SIG-M5 (cell line): ENCODE measurements at places on chromosomes 5 and 9.
A peak's percentile ranks its signal among the peaks of the same experiment; 100 is the strongest.

DNA sequence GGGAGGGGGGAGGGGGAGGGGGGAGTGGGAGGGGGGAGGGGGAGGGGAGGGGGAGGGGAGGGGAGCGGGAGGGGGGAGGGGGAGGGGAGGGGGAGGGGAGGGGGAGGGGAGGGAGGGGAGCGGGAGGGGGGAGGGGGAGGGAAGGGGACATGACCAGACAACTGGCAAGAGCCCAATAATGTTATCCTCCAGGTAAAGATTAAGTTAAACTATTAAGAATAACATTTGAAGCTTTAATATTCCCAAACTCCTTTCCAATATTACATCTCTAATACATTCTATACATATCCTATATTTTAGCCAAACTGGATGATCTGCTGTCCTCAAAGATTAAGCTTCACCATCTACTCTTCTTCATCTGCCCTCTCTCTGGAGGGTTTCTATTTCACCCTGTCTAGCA is 25.8 kb downstream of the C5 start:
- no peak for DNase-seq

GRCh38 chr5:2353871-2354440 is 397.5 kb downstream of the IRX2 start:
- no peak for DNase-seq

- DNase-seq: no peak
These were observed 190.1 kb downstream of the ATPSCKMT start for GRCh38 chr5:10059556-10059955.

GRCh38 chr5:143671674-143672569 is 140.0 kb upstream of the HMHB1 start:
- DNase-seq: no peak

DNA sequence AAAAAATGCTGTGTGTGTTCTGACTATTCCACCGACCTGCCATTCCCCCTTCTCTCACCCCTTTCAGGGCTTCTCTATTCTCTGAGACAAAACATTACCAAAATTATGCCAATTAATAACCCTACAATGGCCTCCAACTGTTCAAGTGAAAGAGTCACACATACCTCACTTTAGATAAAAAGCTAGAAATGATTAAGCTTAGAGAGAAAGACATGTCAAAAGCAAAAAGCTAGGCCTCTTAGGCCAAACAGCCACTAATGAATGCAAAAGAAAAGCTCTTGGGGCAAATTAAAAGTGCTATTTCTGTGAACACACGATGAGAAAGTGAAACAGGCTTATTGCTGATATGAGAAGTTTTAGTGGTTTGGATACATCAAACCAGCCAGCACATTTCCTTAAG is 279.6 kb upstream of the GRAMD2B start:
- DNase-seq: no peak

GRCh38 chr9:78543353-78543752 is 246.4 kb downstream of the PSAT1 start:
- DNase-seq: no peak

DNA sequence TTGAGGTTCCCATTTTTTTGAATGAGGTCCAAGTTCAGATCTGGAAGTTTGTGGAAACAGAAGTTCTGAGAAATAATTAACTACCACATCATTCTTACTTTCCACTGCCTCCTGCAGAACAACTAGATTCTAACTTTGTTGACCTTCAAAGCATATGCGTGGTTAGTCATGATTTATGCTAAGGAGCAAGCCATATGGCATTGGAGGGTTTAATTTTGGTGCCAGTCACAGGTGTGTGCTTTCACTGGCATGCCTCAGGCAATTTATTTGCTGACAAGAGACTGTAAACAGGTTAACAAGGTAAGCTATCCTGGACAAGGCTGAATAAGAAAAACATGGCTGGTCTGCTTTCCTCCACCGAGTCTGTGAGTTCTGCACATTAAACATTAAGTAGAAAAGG is 31.5 kb downstream of the HMHB1 start:
- no peak for DNase-seq

GRCh38 chr9:116286297-116286696 is 132.7 kb downstream of the PAPPA start:
- no peak for DNase-seq

DNA sequence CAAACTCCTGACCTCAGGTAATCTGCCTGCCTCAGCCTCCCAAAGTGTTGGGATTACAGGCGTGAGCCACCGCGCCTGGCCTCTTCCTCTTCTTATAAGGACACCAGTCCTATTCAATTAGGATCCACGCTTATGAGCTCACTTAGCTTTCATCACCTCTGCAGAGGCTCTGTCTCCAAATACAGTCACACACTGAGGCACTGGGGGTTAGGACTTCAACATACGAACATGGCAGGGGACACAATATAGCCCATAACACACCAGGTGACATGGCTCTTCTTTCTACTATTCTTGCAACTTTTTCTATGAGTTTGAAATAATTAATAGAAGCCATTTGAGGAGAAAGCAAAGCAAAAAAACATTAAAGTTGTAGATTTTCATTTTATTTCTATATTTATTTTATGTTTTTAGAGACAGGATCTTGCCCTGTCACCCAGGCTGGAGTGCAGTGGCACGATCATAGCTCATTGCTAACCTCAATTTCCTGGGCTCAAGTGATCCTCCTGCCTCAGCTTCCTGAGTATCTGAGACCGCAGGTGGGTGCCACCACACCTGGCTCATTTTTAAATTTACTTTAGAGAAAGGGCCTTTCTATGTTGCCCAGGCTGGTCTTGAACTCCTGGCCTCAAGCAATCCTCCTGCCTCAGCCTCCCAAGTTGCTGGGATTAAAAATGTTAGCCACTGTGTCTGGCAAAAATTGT is 6.0 kb upstream of the PRRT1B start:
- no peak for DNase-seq

- DNase-seq: no peak
These were observed 180.8 kb downstream of the FBN2 start for GRCh38 chr5:128357226-128357625.

DNA sequence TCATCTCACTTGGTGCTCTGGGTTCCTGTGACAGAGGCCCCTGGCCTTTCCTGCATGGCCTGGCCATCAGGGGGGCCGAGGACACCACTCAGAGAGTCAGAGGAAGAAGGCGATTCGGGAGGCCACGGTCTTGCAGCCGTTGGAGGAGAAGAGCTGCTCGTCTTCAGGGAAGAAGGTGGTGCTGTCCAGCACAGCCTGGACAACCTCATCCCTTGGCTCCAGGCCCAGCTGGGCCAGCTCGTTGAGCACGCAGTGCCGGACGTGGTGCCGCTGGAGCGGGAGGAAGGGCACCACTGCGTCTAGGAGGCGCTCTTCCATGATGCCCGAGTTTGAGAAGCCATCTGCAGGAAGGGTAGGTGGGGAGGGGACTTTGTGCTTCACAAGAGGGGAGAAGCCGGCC is 3.2 kb downstream of the TOR2A start:
- DNase-seq: no peak

- DNase-seq: no peak
These were observed 96.6 kb downstream of the GALNT10 start for GRCh38 chr5:154287136-154287535.

DNA sequence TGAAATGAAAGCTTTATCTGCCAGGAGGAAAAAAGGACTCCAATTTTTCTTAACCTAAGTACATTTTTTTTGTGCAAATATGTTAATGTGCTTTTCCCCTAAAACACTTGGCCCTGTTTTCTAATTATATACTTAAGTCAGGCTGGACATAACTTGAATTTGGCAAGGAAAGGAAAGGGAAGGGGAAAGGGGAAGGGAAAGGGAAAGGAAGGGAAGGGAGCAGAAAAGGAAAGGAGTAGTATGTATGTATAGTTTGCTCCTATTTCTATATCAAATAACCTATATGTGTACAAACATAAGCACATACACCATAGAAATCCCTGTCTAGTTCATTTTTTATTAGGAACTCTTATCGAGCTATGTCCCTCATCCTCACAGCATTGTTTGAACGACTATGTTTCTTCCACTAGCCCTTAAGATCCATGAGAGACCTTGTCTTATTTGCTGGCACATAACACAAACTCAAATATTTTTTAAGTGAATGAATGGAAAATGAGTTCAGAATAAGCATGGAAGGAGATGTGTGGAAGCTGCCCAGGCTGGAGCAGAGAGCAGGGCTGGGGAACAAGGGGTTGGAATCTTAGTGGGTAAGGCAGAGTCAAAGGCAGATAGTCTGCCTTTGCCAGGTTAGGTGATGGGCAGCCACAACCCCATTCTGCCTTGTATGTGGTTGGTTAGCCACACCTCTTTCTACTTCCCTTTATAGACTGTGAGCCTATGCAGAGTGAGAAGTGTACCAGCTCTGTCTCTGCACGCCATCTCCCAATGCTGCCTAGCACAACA is 70.0 kb downstream of the KLHL3 start:
- peak; percentile 28 for DNase-seq
